ENCODE measurements at places on chromosomes 2 and 18.
A peak's percentile ranks its signal among the peaks of the same experiment; 100 is the strongest.

GRCh38 chr2:207996848-207997247, 28.5 kb downstream of the PLEKHM3 start:
- peak; percentile 19 for DNase-seq

DNA sequence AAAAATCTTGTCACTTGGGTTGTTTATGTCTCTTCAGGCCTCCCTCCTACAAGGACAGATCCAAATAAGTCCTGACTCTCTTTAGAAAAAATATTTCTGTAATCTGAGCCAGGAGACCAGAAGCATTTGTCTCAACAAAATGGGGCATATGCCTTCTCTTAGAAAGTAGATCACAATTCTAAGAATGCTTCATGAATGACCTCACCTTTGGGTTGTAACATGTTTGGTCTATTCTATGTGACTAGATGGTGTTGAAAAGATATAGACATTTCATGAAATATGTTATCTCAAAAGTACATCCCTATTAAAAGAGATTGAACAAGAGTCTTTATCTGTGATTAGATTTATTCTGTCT, 159.0 kb upstream of the SETBP1 start:
- no peak for DNase-seq

GRCh38 chr2:20049637-20050036, 1.8 kb downstream of the LAPTM4A start:
- no peak for DNase-seq

DNA sequence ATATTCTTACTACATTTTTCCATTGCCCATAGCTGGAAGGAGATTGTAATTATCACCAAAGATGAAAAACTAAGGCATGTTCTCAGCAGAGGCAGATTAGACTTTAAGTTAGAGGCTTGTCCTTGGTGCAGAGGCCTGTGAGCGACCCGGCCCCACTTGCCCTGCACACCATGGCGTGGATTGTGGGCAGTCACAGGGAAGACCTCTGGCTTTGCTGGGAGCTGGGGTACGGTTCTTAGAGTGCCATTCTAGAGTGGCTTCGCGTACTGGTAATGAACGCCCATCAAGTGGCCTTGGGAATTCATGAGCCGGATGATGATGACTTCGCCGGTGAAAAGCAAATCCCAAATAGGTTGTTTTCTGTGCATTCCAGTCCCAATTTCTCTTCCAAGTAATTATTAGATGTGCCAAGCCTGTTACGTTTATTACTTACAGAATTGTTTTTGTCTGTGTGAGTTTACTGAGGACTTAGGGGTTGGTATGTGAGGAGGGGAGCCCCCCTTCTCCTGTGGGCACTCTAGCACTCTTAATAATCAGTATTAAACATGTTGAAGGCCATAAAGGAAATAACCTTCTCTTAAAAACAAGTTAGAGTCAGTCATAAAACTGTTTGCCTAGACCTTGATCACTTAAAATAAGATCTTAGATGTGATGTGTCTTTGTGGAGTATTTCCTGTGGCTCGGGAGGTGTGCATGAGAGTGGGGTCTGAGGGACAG, 90.6 kb downstream of the LDLRAD4 start:
- no peak for DNase-seq
